Stimulated activated CD4-positive, alpha-beta T cell treated with anti-CD3 and anti-CD28 coated beads, Interleukin-1b, Interleukin-23, amount 100 ng/mL, for 4 hours (primary cell): ENCODE measurements at places on chromosomes 5 and 9.

GRCh38 chr5:61638476-61638875 is 306.4 kb downstream of the ZSWIM6 start:
- DNase-seq = no peak

- no peak for DNase-seq
Measured at GRCh38 chr5:2695200-2695891, 56.1 kb downstream of the IRX2 start.

DNA sequence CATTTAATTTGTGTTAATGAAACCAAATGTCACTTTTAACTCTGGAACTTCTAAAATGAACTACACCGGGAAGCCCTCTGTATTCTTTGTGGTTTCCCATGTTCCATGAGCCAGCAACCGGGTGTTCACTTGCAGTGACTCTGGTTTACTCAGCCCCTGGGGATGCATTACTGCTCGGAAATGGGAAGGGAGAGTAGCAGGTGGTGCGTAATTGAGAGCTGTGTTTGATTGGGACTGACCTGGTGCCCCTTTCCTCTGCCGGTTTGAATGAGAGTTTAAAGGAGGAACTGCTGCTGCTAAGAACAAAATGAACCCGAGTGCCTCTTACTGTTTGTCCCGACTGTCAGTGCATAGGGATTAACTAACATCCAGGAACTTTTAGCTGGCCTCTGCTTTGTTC is 100.1 kb upstream of the DHFR start:
- no peak for DNase-seq

- DNase-seq = no peak
Measured at GRCh38 chr9:27436234-27436633, 87.9 kb upstream of the IFNK start.

DNA sequence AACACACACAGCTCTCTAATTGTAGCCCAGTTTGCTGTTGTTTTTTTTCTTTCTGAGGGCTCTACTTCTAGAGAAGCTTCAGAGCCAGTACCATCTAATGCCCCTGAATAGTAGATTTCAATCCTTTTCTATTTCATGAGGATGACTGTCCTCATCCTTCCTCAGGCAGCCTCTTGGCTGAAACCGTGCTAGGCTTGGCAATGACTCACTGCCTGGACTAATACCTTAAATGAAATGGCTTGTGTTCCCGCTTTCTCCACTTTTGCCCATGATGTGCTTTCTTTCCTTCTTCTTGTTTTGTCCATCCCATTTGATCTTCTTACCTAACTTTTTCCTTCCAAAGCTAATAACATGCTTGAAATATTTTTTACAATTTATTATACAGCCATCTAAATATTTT is 80.1 kb downstream of the ITGA1 start:
- DNase-seq = no peak

- DNase-seq = no peak
Measured at GRCh38 chr5:133383580-133383939, 228.8 kb downstream of the FSTL4 start.

DNA sequence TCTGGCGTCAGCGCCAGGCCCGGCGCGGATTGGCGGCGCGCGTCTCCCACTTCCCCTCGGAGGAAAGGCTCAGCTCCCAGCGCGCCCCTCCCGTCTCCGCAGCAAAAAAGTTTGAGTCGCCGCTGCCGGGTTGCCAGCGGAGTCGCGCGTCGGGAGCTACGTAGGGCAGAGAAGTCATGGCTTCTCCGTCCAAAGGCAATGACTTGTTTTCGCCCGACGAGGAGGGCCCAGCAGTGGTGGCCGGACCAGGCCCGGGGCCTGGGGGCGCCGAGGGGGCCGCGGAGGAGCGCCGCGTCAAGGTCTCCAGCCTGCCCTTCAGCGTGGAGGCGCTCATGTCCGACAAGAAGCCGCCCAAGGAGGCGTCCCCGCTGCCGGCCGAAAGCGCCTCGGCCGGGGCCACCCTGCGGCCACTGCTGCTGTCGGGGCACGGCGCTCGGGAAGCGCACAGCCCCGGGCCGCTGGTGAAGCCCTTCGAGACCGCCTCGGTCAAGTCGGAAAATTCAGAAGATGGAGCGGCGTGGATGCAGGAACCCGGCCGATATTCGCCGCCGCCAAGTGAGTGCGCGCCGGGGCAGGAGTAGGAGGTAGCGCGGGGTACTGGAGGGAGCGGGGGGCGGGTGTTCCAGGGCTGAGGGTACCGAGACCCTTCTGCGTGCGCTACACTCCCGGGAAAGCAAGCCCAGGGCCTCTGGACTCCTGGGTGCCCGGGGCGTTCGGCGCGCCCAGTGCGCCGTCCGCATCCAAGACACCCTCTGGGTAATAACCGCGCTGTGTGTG is at the start of gene MSX2:
Gene MSX2 (plus strand): TSS at position 99 of the 777 bp plus-strand sequence. CDS start 78 bp downstream, at position 177.
- DNase-seq = no peak

DNA sequence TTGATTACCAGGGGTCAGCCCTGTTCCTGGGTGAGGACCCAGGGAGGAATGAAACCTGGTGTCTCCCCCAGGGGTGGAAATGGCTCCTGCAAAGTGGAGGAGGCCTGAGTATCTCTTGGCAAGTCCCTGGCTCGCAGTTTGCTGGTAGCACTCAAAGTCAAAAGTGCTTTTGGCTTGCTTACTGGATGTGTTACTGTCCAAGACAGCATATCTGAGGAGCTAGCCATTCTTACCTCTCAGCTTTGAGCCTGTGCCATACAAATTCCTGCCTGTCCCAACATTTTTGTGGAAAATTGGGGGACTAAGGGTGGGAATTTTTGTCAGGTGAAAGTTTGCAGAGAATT is 9.9 kb downstream of the ZNF618 start:
- no peak for DNase-seq

- no peak for DNase-seq
Measured at GRCh38 chr9:112731971-112732370, 14.1 kb upstream of the INIP start.

DNA sequence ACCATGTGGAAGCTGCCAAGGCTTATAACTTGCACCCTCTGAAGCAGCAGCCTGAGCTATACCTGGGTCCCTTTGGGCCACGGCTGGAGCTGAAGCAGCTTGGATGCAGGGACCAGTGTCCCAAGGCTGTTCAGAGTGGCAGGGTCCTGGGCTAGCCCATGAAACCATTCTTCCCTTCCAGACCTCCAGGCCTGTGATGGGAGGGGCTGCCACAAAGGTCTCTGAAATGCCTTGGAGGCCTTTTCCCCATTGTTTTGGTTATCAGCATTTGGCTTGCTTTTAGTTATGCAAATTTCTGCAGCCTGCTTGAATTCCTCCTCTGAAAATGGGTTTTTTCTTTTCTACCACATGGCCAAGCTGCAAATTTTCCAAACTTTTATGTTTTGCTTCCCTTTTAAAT is 433.7 kb upstream of the ACO1 start:
- DNase-seq = no peak

DNA sequence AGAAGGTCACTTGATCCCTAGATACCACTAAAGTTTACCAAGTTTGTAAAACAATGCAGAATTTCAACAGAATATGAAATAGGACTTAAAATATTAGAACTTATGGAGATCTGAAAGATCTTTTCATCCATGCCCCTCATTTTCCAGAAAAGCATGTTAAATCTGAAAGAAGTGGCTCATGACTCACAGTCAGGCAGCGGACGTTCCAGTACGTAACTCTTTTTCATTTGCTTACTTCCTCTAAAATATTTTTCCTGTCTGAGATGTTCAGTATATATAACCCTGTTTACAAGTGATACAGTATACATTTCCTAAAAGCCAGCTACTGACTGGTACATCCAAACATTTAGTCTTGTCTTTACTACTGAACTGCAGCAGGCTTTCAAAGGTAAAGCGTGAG is 22.3 kb downstream of the FBXW2 start:
- no peak for DNase-seq

DNA sequence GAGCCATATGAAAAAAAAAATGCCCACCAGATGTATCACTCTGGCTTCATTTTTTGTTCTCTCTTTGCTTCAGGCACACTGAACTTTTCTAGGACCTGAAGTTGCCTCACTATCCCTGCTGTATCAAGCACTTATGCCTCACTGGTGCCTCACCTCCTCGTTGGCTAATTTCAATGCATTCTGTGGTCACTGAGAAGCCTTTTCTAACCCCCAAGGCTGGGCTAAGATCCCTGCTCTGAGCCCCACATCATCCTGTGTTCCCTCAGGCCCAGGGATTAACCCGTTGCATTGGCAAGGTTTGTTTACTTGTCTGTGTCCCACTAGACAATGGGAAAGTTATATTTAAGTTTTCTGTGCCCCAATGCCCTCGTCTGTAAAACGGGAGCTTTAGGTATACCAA is 362.7 kb downstream of the OSTF1 start:
- DNase-seq = no peak

- DNase-seq = no peak
Measured at GRCh38 chr5:172523146-172523745, 68.9 kb upstream of the SH3PXD2B start.

DNA sequence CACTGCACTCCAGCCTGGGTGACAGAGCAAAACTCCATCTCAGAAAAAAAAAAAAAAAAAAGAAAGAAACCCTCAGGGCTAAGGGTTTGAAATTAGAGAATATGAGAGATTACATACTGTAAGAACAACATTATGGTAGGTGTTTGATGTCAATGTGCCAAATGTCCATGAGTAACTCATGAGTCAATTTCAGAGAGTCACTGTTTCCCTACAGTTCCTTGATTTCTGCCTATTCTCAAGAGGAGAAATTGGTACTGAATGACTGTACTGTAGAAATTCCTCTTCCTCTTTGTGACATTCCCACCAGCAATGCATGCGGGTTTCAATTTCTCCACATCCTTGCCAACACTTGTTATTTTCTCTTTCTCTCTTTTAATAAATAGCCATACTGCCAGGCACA is 35.2 kb downstream of the MARVELD2 start:
- no peak for DNase-seq

DNA sequence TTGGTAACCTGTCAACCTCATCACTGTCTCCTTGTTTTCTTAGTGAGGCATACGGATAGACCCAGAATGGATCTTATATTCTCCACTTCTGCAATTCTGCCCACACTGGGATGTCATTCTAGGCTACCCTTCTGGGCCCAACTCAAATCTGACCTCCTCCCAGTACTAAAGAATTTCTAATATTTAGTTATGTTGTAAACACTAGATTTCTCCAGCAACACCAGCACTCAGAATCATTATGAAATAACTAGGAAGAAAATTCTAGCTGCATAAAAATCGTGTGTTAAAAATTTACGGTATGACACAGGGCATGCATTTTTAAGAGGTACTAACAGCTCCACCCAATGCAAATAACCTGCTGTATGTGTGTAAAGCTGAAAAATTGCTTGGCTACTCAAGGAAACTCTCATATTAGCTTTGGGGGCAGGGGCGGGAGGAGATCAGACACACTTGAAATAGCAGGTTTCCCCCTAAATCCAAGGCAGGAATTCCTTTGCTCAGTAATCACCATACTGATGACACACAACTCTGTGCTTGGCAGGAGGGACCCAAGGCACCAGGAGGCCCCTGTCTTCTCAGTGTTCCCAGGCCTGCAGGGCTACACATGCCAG is 27.3 kb downstream of the MACROH2A1 start:
- DNase-seq = no peak

DNA sequence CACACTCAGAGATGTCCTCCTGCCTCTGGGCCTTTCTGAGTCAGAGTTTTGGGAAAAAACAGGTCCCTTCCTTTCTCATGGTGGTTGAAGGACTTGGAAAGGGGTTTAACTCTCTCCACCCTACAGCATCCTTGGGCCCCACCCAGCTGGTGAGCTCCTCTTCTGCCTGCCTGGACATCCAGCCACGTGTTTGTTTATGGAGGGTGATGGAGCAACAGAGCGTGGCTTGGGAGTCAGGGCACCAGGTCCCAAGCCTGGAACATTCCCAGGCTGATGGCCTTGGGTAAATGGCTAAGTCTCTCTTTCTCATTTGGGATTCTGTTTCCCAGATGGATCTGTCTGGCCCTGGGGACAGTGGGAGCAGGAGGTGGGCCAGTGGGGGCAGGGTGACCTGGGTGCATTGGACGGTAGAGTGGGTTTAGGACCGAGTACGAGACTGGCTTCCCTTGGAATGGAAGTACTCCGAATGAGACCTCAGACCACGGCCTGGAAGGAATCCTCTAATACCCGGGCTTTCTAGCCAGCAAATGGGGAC is 141.1 kb upstream of the IRX2 start:
- no peak for DNase-seq

DNA sequence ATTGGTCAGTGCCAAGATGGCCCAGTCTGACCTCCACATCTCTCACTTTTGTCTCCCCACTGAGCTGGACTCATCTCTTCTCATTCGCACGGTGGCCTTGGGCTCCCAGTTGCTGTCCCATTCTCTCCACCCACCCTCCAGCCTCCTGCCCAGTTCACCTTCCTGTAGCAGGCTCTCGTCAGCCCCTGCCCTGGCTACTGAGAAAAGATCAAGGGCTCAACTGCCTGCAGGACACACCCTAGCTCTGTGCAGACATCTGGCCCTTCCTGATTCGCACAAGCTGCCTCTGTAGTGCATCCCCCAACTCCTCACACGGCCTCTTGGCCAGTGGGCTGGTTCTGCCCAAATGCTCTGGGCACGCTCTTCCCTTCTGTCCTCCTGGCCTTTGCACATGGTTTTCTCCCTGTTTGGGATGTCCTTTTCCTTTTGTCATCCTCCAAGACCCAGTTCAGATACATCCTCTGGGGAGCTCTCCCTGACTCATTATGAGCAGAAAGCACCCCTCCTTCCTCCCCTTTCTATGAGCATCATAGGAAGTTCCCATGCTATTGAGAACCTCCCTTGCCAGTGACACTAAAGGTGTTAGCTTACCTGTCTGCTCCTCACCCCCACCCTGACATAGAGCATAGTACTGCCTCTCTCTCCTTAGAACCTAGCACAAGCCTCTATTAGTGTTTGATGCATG is 78.5 kb upstream of the TGFBR1 start:
- DNase-seq = no peak

GRCh38 chr5:72364171-72364570 is 44.0 kb downstream of the PTCD2 start:
- no peak for DNase-seq

GRCh38 chr5:915946-916345 is 23.3 kb downstream of the TRIP13 start:
- no peak for DNase-seq

- no peak for DNase-seq
Measured at GRCh38 chr9:80951675-80952074, 737.7 kb downstream of the TLE1 start.
